ENCODE measurements at places on chromosomes 4 and X.

GRCh38 chr4:146975527-146975926 is 29.9 kb upstream of the TTC29 start:
- no peaks in the 10 kb centered on the region for H3K36me3 ChIP-seq
- no peak for DNase-seq
- H3K27ac ChIP-seq: no peak overlapping the region
- no peaks in the 10 kb centered on the region for H3K27me3 ChIP-seq

DNA sequence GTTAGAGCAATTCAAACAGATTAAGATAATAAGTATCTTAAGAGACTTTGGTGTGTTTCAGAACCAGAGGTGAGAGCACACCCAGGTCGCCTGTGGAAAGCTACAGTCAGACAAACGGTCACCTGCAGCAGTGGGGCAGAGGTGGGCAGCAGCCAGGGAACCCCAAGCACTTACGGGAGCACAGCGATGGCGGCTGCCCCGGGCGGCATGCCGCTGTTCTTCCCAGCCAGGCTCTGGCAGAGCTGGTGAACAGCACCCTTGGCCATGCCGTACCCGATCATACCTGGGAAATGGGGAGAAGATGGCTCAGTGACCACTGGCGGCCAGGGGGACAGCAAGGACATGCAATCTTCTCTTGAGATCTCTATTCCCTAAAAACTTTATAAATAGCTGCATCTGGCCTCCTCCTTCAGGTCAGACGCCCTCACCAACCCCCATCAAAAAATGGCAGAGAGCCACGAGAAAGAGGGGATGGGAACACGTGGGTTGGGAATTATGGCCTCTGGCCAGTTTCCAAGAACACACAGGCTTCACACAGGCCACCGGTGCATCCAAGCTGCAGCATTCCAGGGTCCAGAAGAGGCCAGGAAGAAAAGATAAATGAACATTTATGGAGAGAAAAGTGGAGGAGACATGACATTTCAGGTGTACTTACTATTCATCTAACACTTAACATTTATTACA is 19.7 kb downstream of the QDPR start:
- H3K36me3 ChIP-seq: peaks cover 23% of the 10 kb centered on the region
- peaks cover 24% of the 10 kb centered on the region for H3K4me1 ChIP-seq
- no peaks in the 10 kb centered on the region for H3K27me3 ChIP-seq

DNA sequence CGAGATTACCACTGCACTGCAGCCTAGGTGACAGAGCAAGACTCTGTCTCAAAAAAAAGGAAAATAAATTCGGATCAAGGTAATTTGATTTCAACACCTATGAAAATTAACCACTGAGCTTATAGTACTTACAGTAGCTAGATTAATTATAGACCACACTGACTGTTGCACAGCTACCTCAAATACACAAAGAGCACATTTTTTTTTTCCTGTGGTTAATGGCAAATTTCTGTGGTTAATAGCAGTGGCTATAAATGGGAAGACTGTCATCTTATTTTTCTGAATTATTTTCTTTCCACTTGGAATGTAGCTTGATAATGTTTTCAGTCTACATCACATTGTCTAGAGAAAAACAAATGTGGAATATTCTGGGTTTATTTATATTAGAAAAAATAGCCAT is 1661.6 kb upstream of the PCDH7 start:
- DNase-seq: peak; percentile 11
- no peak overlapping the region for H3K4me3 ChIP-seq
- H3K27ac ChIP-seq: no peak overlapping the region
- peaks cover 13% of the 10 kb centered on the region for H3K4me1 ChIP-seq
- no peaks in the 10 kb centered on the region for H3K36me3 ChIP-seq

DNA sequence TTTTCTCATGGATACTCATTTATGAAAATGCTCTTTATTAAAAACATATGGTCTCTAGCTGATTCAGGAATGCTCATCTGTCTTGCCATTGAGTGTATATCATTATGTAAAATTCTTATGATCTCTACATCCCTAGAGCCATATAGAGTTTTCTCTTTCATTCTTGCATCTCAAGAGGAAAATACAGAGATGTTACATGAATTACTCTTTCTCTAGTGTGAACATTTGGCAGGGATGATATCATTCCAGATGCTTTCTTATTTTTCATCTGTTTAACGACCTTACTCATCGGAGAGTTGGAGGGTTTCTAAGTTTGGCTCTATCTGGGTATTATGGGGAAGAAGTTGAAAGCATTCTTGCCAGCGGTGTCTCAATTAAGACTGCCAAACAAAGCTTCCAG is 202.9 kb upstream of the SLC7A11 start:
- DNase-seq: peak; percentile 33
- no peak overlapping the region for H3K27ac ChIP-seq
- peaks cover 17% of the 10 kb centered on the region for H3K4me1 ChIP-seq
- no peaks in the 10 kb centered on the region for H3K36me3 ChIP-seq
- no peaks in the 10 kb centered on the region for H3K27me3 ChIP-seq
- peak overlapping the region; percentile 47 for H3K4me3 ChIP-seq

DNA sequence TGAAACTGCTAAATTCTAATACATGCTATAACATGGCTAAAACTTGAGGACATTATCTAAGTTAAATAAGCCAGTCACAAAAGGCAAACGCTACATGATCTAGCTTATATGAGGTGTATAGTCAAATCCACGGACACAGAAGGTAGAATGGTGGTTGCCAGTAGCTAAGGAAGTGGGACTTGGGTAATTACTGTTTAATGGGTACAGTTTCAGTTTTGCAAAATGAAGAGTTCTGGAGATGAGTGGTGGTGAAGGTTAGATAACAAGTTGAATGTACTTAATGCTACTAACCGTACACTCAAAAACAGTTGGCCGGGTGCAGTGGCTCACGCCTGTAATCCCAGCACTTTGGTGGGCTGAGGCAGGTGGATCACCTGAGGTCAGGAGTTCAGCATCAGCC is 644.5 kb upstream of the DIPK2B start:
- no peak for DNase-seq
- no peak overlapping the region for H3K27ac ChIP-seq
- peaks cover 3% of the 10 kb centered on the region for H3K27me3 ChIP-seq
- peaks cover 51% of the 10 kb centered on the region for H3K4me1 ChIP-seq
- H3K36me3 ChIP-seq: peaks cover 51% of the 10 kb centered on the region

DNA sequence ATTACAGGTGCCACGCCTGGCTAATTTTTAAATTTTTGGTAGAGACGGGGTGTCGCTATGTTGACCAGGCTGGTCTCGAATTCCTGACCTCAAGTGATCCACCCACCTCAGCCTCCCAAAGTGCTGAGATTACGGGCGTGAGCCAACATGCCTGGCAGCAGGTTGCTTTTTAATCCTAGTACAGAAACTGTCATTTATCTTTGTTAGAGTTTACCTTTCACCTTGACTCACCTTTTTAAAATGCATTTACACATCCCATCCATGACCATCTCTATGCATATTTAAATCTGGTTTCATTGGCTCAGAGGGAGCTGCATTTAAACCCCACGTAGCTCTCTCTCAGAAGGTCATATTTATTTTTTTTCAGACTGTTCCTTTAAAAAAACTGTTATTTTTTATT is 31.9 kb downstream of the SLC16A2 start:
- no peaks in the 10 kb centered on the region for H3K36me3 ChIP-seq
- H3K27me3 ChIP-seq: peaks cover 3% of the 10 kb centered on the region
- no peak overlapping the region for H3K27ac ChIP-seq
- no peak for DNase-seq
- no peak overlapping the region for H3K4me3 ChIP-seq

DNA sequence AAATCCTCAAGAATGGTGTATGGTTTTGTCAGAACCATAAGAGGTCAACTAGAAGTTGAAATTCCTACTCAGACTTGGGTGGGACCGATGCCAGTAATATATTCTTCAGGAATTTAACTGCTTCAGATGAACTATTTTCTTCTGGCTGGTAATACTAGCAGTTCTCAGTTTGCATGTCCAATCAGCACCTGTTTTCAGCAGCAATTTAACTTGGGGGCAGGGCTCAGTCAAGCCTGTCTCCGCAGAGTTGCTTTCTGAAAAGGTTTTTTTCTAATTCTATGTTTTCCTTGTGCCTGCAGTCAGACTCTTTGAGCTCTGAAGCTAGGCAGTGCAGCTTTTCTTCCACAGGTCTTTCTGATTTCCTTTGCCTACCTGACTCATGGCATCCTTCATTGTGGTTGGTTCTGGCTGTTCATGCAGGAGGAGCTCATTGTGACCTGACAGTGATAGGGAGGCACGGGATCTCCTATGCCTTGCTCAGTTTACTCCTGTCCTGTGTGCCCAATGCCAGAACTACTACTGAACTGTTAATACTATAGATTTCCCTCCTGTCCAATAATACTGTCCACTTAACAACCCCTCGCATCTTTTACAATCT is 17.3 kb upstream of the FMR1 start:
- DNase-seq: no peak
- no peaks in the 10 kb centered on the region for H3K27me3 ChIP-seq
- H3K4me3 ChIP-seq: no peak overlapping the region

DNA sequence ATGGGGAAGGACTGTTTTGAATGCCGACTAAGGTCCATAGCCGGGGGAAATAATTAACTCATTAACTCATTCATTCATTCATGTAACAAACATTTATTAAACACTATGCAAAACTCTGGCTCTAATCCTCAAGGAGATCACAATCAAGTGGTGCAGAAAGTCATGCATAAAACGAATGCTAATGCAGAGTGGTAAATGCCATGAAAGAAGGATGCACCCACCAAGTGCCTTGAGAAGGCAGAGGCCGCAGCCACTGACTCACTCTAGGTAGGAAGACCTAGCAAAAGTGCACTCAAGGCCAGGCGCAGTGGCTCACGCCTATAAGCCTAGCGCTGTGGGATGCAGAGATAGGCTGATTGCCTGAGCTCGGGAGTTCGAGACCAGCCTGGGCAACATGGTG is 22.9 kb downstream of the SLITRK2 start:
- H3K4me1 ChIP-seq: no peaks in the 10 kb centered on the region
- DNase-seq: no peak
- H3K36me3 ChIP-seq: no peaks in the 10 kb centered on the region
- no peak overlapping the region for H3K4me3 ChIP-seq
- no peak overlapping the region for H3K27ac ChIP-seq
- H3K27me3 ChIP-seq: no peaks in the 10 kb centered on the region
